ENCODE measurements at places on chromosomes 5 and 9.

GRCh38 chr5:153824909-153825308 is 213.8 kb downstream of the FAM114A2 start:
- DNase-seq = no peak

DNA sequence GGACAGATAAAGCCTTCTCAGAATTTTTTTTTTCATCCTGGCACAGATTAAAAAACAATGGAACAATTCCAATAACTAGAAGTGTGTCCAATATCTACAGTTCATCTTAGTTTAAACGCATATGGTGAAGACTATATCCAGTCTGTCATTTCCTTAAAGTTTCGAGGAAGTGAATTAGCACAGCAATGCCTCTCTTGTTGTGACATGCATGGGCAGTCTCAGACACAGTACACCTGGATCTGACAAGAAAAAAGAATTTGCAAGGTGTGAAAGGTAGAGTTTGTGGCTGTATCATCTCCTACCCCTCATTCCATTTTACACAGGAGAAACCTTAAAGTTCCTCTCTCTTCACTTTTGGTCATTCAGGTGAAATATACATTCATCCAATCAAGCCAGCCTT is 100.6 kb upstream of the ADAMTS19 start:
- no peak for DNase-seq

DNA sequence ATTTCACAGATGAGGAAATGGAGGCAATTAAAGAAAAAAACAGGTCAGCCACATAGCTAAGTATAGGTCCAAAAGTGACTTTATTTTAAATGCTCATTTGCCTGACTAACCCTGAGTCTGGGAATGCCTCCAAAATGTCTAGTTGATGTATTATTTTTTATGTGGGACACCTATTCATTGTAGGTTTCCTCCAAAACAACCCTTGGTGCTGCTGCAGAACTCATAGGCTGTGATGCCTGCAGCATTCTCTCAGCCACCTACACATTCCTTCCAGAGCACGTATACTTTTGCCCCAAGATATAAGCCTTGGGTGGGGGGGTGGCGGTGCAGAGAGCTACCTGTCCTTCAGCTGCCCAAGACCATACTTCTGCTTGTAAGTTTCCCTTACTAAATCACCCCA is 77.4 kb downstream of the MSX2 start:
- no peak for DNase-seq

DNA sequence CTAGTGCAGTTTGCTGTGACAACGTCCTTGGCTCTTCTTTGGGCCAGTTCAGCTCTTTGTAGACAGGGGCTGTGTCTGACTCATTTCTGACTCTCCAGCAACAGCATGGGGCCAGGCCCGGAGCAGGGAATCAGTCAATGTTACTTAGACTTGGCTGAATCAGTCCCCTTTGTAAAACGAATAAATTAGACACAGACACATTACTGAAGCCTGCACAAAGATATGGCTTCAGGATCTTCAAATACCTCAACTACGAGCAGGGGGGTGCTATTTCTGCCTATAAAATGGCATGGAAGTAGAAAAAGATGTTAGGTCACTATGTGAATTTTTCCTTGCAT is 204.7 kb downstream of the TTLL11 start:
- no peak for DNase-seq

DNA sequence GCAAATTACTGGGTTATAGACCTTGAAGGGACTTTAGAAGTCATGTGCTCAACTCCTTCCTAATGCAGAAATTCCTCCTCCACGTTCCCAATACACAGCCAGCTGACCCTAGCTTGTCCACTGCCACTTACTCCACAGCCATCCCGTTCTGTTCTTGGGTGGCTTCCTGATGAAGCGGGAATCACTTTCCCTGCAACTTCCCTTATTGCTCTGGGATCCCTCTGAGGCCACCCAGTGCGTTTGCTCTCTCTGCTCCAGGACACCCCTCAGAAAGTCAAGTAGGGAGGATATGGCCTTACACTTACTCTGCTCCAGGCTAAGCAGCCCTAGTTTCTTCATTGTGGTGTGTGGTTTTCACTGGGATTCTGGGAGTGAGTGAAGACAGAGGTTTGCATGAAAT is 55.5 kb downstream of the GALNT12 start:
- DNase-seq = no peak

DNA sequence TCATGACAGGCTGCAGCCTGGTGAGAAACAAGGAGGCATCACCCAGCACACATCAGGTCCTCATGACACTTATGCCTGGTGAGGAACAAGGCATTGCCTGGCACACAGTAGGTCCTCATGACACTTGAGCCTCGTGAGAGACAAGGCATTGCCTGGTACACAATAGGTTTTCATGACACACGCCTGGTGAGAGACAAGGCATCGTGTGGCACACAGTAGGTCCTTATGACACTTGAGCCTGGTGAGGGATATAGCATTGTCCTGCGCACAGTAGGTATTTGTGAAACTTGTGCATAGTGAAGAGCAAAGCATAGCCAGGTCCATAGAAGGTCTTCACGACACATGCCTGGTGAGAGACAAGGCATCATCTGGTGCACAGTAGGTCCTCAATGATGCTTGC is 23.5 kb downstream of the WHRN start:
- DNase-seq = no peak

- DNase-seq = no peak
Measured at GRCh38 chr9:16275795-16276624, 594.5 kb downstream of the BNC2 start.

DNA sequence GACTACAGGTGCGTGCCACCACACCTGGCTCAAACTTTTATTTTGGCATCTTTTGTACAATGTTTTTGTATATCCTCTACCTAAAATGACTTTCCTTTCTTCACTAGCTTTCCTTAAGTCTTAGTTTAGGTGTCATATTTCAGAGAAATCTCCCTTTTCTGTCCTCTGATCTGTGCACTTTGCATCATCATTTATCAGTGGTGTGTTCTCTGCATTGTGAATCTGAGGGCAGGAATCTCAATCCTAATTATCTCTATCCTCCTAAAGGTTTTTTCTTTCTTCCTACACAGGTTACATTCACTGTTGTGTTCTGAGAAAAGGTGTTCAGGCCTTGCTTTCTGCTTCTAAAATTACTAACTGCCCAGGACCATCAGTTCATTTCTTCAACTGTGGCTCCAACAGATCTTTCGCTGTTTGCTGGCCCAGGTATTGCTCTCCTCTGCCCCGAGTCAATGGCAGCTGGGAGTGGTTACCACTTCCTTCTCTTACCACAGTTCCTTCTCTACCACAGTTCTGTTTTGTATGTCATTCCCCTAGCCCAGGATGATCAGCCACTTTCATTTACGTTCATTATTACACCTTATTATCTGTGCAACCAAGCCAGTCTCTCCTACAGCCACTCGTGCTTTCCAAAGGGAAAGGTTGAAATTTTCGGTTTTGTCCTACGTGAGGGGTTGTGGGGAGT is 14.0 kb downstream of the TGFBR1 start:
- no peak for DNase-seq

DNA sequence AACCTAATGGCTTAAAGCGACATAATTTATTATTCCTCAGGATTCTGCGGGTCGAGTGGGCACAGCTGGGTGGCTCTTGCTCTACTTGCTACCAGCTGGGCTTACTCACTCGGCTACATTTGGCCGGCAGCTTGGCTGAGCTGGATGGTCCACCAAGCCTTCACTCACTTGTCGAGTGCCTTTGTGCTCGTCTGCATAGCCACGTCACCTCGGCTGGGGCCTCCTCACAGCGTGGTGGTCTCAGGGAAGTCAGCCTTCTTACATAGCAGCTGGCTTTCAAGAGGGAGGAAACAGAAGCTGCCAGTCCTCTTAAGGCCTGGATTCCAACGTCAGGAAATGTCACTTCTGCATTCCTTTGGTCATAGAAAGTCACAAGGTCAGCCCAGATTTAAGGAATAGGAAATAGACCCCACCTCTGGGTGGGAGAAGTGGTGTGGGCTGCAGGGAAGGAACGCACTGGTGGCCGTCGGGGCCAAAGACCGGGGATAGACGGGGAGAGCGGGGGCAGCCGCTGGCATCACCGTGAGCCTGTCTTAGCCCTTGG is 75.1 kb upstream of the RUFY1 start:
- DNase-seq = no peak

DNA sequence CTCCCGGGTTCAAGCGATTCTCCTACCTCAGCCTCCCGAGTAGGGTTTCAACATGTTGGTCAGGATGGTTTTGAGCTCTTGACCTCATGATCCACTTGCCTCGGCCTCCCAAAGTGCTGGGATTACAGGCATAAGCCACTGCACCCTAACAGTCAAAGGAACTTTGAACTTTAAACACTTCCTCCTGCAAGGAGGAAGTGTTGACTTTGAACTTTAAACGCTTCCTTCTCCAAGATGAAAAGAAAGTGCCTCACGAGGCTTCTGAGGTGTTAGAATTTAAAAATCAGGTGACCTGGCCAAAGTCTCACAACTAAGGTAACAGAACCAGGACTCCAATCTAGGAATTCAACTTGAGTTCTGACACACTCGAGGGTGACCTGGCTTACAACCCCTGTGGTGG is 150.9 kb downstream of the BRINP1 start:
- no peak for DNase-seq

DNA sequence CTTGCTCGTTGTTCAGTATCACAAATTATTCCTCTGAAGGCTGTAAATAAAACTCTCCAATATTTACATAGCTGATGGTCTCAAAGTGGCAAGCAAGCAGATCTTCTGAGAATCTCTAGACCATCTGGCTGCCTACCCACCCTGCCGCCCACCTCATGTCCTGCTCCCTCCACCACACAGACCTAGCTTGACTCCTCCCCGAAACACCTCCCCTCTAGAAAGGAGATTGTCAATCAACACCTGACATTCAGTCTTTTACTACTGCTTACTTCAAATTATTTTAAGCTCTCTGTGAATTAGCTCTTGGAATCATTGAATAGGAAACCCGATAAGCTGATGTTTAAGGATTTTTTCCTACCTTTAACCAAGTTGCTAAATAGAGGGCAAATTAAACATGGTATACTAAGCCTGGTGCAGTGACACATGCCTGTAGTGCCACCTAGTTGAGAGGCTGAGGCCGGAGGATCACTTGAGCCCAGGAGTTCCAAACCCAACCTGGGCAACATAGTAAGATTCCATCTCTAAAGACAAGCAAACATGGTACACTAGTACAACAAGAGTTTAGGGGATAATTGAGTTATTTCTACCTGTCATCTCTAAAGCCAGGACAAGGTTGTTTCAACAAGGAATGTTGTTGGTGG is 10.9 kb upstream of the SOWAHA start:
- DNase-seq = no peak

GRCh38 chr5:53934151-53934820 is 373.8 kb downstream of the NDUFS4 start:
- no peak for DNase-seq

GRCh38 chr9:99259231-99259918 is 37.3 kb downstream of the SEC61B start:
- no peak for DNase-seq

DNA sequence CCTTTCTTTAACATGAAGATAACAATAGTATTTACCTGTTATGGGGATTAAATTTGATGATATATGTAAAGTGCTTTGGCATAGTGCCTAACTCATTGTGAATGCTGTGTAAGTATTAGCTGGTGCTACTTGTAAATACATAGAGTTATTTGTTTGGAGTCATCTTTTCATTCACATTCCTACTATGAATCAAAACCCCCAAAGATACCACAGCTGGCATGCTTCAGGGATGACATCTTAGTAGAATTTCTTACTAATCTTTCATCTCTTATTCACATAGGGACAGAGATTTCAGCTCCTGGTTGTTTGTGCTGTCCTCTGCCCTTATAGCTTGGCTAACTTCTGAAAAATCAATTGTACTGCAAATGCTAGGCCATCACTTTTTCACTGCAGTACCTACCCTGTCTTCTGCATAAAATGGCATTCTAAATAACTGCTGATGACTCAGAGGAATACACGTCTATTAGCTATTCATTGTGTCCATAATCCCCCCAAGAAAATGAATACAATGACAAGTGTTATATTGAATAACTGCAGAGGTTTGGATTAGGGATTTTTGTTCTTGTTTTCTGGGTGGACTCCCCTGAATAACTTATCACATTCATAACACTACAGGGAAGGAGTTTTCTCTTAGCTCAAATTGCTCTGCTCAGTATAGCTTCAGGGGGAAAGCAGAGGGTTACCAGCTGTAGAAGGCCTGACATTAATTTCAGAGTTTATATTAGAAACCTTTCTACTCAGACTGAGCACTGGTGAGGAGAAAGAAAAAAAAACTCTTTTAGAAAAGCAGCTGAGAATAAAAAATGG is 192.2 kb upstream of the C9orf72 start:
- DNase-seq = no peak

- no peak for DNase-seq
Measured at GRCh38 chr5:72352616-72353015, 32.4 kb downstream of the PTCD2 start.

GRCh38 chr9:101477214-101477613 is 41.6 kb upstream of the ALDOB start:
- DNase-seq = no peak

GRCh38 chr5:138490648-138491283 is 25.5 kb downstream of the EGR1 start:
- DNase-seq = no peak

DNA sequence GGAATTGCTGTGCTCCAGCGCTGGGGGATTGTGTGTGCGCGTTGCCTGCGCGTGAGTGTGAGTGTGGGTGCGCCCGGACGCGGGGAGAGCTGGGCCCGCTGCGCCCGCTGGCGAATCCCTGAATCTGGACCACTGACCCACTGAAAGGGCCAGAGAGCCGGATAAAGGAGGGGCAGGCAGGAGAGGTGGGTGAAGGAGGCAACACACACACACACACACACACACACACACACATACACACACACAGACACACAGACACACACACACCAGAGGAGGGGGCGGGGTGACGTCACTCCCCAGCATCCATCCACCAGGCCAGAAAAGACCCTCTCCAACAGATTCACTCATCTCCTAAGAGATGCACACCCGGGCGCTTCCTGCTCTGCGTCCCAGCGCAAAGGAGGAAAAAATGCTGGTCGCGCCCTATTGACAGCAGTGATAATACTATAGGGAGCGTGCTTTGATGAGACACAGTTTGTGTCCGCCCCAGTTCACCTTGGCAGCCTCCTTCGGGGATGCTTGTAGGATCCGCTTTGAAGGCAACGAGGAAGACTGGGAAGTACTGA is 1059.1 kb upstream of the DMAC1 start:
- no peak for DNase-seq

DNA sequence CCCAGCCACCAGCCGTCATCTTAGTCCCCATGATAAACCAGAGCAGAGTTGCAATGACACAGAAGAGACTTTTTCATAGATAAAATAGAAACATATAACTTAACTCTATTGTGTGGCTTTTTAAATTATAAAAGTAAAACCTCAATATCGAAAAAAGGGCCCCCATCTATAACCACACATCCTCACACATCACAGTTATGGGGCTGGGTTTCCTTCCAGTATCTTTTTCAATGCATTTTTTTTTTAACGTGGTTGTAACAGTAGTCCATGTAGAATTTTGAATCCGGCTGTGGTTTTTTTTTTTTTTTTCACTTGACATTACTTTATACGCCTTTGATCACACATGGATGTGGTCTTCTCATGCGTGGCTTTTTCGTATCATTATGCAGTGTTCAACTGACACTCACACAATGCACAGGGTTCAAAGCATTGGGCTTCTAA is 77.4 kb downstream of the CFAP77 start:
- no peak for DNase-seq

GRCh38 chr5:109177227-109177626 is 232.5 kb downstream of the PJA2 start:
- DNase-seq = no peak

Data from stimulated activated CD4-positive, alpha-beta T cell treated with anti-CD3 and anti-CD28 coated beads, Interleukin-1b, Interleukin-23, amount 100 ng/mL, for 1 hour (primary cell).